Mucosa of descending colon (tissue), 3 donors: ENCODE measurements at places on chromosomes 7 and 10. TPM values are rescaled to one million over a fixed set of nuclear protein-coding genes. Genes with fewer than 3 reads are reported as not detected.

GTF2IRD1 gene
- 12.7 TPM for total RNA-seq

PLEKHS1 gene
- total RNA-seq: 5.3 TPM

NME8 gene
- total RNA-seq: not detected

OR13A1 gene
- not detected for total RNA-seq

FAM237B gene
- total RNA-seq: not detected

PLCE1 gene
- total RNA-seq: 39.3 TPM

ZCCHC24 gene
- total RNA-seq: 22.8 TPM

CFAP58 gene
- total RNA-seq: 0.44 TPM

PAX4 gene
- total RNA-seq: not detected

VOPP1 gene
- 57.8 TPM for total RNA-seq

SPDYE11 gene
- not detected for total RNA-seq

NUPR2 gene
- total RNA-seq: 1.6 TPM

CTTNBP2 gene
- total RNA-seq: 8.3 TPM

STEAP2 gene
- 23.1 TPM for total RNA-seq

FOXI2 gene
- total RNA-seq: 0.12 TPM

DNA sequence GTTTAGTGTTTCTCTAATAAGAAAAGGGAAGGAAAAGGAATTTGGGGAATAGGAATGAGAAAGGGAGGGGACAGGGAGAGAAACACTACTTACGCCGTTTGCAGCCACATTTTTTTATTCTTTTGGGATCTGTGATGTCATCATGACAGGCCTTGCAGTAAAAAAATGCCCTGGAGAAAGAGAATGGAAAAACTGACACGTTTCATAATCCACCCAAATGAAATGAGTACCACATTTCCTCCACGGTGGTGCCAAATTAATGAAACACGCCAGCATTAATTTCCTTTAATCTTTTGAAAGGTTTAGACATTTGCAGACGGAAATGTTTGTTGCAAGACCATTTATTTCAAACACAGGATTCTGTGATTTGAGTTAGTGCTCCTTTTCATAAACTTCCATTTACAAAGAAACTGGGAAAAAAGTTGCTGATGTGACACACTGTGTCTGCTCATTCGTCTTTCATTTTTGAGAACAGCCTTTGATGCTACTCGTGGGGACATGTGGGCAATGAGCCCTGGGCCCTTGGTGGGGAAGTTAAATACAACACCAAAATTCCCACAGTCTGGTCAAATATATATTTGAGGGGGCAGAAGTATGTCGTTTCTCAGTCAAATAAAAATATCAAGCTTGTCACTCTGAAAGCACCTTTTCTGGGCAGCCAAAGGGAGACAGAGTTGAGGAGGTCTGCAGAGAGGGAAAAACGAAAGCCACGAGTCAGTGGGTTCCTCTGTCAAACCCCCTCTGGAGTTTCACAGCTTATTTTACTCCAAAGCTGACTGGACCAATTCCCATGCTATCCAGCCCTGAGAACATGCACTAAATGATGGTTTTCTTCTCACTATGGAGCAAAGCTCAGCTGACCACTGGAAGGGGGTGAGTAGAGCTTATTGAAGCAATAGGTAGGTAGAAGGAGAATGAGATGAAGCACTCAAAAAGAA lies 625.5 kb downstream of the KCNMA1 start:
- DNase-seq: no peak

DNA sequence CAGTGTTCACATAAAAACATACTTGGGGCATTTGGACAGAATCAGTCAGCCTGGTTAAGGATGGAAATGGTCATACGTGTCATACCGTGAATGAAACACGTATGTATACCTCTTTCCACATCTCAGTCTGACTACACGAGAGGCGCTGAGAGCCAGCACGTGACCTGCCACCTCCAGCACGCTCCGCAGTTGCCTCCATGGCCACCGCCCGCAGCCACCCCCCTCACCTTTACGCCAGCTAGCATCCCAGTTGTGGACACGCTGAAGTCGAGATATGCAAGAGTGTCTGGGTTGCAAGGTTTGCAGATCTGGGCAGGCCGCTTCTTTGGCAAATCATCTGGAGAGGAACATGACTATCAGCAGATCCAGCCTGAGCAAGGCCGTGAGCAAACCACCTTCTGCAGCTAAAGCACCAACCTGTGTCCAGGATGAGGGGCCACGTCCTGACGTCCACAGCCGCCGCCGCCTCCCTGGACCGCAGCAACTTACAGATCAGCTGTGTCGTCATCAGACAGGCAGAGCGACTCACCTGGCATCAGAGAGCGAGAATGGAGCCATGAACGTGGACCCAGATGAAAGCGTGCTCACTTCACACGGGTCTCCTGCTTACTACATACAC lies 209.4 kb downstream of the ZMYND11 start:
- no peak for DNase-seq

GRCh38 chr7:108038986-108039385 lies 36.0 kb upstream of the LAMB1 start:
- DNase-seq: no peak

DNA sequence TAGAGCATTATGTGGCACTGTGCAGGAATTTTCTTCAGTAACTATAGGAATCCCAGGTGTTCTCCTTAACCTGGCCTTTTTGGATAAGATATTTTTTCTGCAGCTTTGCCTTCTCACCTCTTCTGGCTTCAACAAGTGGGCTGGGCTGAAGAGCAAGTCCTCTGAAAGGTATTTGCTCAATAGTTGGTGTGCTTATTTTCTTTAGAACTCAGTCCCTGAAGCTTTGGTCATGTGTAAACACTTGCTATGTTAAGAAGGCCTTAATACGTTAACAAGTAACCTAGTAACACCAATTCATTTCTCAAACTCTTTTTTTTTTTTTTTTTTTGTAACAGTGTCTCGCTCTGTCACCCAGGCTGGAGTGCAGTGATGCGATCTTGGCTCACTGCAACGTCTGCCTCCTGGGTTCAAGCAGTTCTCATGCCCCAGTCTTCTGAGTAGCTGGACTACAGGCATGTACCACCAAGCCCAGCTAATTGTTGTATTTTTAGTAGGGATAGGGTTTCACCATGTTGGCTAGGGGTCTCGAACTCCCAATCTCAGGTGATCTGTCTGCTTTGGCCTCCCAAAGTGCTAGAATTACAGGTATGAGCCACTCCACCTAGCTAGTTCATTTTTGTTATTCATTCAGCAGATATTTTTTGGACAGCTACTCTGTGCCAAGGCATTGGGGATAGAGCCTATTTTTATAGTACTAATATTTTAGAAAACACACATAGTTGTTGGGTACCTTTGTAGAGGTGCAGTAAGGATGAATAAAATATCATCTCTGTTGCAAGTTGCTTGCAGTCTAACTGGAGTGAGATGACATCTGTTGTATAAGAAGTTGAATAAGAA lies 164.6 kb downstream of the SND1 start:
- no peak for DNase-seq

DNA sequence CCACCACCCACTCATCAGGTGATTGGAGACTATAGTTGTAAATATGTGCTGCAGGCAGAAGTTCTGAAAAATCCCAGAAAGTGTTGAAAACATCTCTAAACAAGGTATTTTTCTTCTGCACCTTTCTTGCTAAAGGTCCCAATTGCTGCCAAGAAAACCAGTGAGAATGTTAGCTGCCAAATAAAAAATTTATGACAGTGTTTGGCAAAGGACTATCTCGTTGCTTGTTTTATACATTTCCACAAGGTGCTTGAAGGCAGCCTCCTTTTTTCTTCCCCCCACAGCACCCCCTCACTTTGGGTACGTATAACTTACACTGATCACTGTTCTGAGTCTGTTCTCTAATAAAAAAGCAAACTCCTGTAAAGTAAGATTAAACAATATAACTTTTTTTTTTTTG lies 158.6 kb upstream of the TCF7L2 start:
- DNase-seq: no peak

DNA sequence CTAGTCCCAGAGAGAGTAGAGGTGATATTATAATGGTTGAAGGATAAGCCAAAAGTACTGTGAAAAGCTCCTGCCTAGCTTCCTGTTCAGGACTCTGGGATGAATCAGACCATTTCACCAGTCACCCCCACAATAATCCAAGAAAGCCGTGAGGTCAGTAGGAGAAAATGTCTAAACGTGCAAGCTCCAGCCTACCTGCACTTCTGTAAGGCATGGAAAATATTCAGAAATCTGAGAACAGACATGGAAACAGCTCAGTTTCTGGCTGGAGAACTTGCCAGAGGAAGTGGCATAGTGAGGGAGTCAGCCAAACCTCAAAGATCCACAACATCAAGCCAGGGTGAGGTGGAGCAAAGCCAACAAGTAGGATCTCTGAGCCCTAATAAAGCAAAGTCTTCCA lies 58.2 kb downstream of the ELAPOR2 start:
- no peak for DNase-seq

- no peak for DNase-seq
Observed at GRCh38 chr10:128151031-128151430, 24.8 kb upstream of the MKI67 start.

- DNase-seq: no peak
Observed at GRCh38 chr7:157657741-157658740, 321.2 kb downstream of the DNAJB6 start.

- no peak for DNase-seq
Observed at GRCh38 chr7:128136215-128136597, 104.9 kb upstream of the LEP start.

DNA sequence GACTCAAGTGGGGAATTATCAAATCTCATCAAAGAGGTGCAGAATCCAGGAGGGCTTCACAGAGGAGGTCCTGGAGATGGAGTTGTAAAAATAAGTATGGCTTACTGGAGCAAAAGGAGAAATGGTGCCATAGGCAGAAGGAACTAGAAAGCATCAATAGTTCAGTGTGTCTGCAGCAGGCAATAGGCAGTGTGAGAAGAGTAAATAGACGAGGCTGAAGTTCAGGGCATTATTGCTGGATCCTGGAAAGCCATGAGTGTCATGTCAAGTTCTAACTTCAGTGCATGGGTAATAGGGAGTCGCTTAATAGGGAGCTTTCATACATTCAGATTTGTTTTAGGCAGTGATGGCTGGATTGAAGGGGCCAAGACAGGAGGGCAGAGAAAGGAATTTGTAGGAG lies 39.3 kb downstream of the CYP26A1 start:
- peak; percentile 14 for DNase-seq

- no peak for DNase-seq
Observed at GRCh38 chr10:6936931-6937330, 356.9 kb upstream of the PRKCQ start.

GRCh38 chr10:36232935-36233334 lies 590.8 kb upstream of the FZD8 start:
- no peak for DNase-seq

GRCh38 chr7:32762925-32763293 lies 128.7 kb downstream of the KBTBD2 start:
- DNase-seq: no peak

DNA sequence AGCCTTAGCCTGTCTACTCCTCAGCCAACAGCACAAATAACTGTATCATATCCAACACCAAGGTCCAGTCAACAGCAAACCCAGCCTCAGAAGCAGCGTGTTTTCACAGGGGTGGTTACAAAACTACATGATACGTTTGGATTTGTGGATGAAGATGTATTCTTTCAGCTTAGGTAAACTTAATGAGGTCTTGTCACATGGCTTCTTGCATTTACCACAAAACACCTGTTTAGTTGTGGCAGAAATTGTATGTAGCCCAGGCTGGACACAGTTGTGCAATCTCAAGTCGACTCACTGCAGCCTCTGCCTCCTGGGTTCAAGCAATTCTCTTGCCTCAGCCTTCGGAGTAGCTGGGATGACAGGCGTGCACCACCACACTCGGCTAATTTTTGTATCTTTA lies 21.4 kb downstream of the CCAR1 start:
- DNase-seq: no peak

- no peak for DNase-seq
Observed at GRCh38 chr10:86857128-86857721, 100.2 kb downstream of the MMRN2 start.

DNA sequence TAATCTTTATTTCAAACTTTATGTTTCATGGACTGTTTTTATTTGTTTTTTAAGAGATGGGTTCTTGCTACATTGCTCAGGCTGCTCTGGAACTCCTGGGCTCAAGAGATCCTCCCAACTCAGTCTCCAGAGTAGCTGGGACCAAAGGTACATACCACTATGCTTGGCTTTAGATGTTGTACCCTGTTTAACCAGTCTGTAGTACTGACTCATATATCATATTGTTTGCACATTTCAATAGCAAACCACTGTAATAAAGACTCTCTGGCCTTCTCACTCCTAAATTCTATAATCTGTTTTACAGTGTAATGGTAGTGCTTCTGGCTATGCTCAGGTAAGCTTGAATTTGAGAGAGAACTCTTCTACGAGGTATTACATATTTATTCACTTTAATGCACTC lies 413.6 kb upstream of the PCDH15 start:
- DNase-seq: no peak

- DNase-seq: no peak
Observed at GRCh38 chr10:71909399-71910083, 54.7 kb upstream of the CHST3 start.

DNA sequence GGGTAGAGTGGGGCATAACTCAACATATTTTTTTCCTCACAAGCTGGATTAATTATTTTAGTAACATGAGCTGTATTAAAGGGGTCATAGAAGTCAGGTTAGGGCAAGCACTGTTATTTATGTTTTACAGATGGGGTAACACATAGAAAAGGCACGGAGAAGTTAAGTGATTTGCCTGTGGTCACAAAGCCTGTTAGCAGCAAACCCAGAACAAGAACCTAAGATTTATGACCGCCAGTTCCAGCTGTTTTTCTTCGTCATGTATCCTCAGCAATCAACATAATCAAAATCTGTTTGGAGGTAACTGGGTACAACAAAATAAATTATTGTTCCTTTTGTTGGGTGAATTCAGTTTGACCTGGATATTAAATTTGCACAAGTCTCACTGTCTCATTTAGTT lies 57.2 kb upstream of the BET1 start:
- DNase-seq: no peak

GRCh38 chr10:123551259-123551658 lies 114.9 kb upstream of the GPR26 start:
- no peak for DNase-seq

- no peak for DNase-seq
Observed at GRCh38 chr7:154564676-154565075, 438.2 kb downstream of the PAXIP1 start.

GRCh38 chr10:35372329-35372728 lies 36.0 kb downstream of the CCNY start:
- DNase-seq: no peak

GRCh38 chr7:135159359-135160085 lies 11.0 kb downstream of the CYREN start:
- DNase-seq: no peak

- no peak for DNase-seq
Observed at GRCh38 chr7:105396566-105396965, 7.8 kb upstream of the SRPK2 start.

DNA sequence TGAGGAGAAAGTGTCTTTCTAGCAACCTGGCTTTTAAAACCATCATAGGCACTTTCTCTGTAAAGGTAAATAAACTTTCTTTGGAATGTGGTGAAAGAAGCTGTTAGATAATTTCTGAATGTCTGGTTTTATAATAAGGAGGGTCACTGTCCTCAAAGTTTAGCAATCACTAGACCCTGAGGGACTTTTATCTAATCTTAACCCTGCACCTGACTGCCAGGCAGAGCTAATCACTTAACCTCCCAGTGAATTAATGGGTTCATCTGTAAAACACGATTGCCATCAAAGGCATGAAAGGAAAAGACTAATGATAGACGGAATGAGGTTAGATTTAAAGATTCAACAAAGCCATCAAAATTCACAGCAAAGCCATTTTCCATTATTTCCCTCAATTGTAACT lies 553.8 kb downstream of the GRM8 start:
- DNase-seq: no peak

- no peak for DNase-seq
Observed at GRCh38 chr10:103139803-103140202, 53.3 kb downstream of the NT5C2 start.

GRCh38 chr7:36871863-36872262 lies 147.6 kb upstream of the AOAH start:
- DNase-seq: no peak

GRCh38 chr7:137862358-137862757 lies 15.6 kb upstream of the DGKI start:
- no peak for DNase-seq
